ENCODE measurements at places on chromosomes 13 and 19.

DNA sequence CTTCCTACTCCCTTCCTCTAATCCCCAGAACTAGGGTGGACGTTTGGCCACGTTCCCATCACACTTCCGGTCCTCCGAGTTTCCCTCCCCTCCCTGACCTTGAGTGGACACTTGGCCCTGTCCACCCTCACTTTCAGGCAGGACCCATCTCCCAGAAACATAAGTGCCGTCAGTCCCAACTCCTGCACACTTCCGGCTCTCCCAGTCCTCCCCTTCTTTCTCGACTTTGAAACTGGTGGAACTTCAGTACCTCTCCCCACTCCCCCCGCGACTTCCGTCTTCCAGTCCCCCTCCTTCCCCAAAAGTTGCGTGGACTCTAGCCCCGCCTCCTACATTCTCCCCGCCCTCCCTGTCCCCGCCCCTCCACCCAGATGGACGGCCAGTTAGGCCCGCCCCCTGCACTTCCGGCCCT lies 278 bp upstream of the ZNF274 start:
- no peak for DNase-seq

DNA sequence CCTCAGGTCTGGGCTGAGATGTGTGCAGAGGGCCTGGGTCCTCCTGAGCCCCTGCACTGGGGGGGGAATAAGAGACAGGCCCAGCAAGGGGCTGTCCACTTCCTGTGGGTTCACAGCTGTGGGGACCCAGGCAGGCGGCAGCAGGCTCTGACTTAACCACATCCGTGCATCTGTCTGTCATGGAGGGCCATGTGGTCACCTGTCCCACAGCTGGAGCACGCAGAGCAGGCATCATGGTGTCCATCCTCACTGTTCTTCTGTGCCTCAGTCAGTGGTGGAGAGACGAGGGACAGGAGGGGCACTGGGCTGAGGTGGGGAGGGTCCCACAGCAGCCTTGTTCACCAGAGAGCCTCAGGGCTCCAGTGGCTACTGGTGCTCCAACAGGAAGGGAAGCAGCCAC lies 16.3 kb upstream of the KIR3DL3 start:
- DNase-seq, result no peak

- no peak for DNase-seq
Observed at GRCh38 chr19:50626795-50627194, 12.9 kb downstream of the SYT3 start.

- DNase-seq, result no peak
Observed at GRCh38 chr13:39263033-39263432, 224.8 kb downstream of the NHLRC3 start.

DNA sequence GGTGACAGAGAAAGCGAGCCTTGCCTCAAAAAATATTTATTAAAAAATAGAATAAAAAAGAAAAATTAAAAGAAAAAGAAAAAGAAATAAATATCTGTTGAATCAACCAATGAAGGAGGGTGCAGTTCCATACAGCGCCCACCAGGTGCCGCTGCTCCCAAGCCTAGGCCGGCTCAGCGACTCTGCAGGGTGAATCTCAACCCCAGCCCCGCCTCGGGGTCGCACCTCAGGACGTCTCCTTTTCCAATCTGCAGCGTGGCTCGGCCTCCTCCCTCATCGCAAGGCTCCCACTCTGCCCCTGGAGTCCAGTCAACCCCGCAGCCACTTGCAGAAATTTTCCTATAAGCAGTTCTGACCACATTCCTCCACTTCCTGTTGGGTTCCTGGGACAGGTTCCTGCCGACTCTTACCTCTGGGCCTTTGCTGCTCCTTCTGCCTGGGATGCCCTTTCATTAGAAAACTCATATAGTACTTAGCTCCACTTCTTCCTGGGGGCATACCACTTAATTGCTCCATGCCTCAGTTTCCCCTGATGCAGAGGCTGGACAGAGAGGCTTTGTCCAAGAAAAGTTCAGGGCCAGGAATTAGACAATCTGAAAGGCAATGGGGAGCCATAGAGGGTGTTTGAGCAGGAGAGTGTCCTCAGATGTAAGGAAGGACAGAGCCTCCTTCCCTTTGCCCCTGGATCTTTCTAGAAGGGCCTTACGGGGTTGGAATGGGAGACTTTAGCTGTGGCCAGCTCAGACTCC lies 24.3 kb downstream of the NFILZ start:
- peak; percentile 22 for DNase-seq

- DNase-seq, result peak; percentile 56
Observed at GRCh38 chr13:46893798-46894560, 2.9 kb downstream of the HTR2A start.

DNA sequence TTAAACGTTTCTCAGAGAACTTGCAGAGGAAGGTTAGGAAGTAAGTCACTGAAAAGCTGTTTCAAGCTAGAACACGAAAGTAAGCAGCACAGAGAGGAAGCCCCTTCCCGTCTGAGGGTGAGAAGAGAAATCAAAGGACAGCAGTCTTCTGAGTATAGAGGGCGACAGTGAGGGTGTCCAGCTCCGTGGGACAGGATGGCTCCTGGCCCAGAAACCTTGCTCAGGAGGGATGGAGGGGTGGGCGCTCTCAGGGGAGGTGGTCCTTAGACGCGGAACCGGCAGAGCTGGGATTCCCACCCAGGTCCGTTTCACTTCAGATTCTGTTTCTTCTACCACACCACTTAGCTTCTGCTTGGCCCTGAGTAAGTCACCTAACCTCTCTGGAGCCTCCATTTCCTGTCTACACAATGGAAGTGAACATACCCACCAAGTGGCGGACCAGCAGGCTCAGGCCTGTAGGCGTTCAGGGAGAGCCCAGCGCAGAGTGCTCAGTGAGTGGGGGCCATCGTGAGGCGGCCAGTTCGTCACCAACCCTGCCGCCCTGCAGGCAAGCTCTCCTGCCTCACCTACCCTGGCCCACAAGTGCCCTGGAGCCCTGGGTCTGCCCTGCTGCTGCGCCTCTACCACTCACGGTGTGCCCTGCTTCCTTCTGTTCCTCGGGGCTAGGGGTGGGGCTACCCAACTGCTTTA lies 5.5 kb upstream of the RSPH6A start:
- DNase-seq, result no peak

- no peak for DNase-seq
Observed at GRCh38 chr13:75345193-75345592, 136.8 kb downstream of the TBC1D4 start.

- peak; percentile 6 for DNase-seq
Observed at GRCh38 chr13:66556306-66556705, 673.8 kb downstream of the PCDH9 start.

All from inflammatory macrophage treated with lipopolysaccharide for 4 hours (primary cell).